ENCODE measurements at places on chromosomes 7 and 10.

GRCh38 chr10:101308051-101308450 is 45.9 kb upstream of the BTRC start:
- no peak for DNase-seq

DNA sequence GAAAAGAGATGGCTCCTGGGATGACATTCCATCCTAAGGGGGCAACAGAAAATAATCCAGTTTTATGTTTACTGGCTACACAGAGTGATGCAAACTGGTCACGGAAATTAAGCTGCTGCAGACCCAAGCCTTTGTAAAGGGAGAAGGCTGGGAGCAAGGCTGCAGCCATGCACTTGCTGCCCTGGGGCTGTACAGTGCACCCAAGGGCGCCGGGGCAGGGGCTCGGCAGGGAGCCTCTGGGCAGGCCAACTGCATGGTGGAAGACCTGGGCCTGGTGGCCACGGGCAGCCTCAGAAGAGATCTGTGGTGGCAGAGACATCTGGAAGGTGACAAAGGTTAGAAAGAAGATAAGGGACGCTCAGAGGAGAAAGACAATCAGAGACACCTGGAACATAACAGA is 113.8 kb downstream of the DLG5 start:
- DNase-seq = no peak

GRCh38 chr10:110360857-110361474 is 56.2 kb upstream of the SMNDC1 start:
- no peak for DNase-seq

GRCh38 chr7:38584443-38585210 is 46.5 kb downstream of the AMPH start:
- DNase-seq = peak; percentile 37

- no peak for DNase-seq
Measured at GRCh38 chr7:133197972-133198544, 54.8 kb upstream of the EXOC4 start.

DNA sequence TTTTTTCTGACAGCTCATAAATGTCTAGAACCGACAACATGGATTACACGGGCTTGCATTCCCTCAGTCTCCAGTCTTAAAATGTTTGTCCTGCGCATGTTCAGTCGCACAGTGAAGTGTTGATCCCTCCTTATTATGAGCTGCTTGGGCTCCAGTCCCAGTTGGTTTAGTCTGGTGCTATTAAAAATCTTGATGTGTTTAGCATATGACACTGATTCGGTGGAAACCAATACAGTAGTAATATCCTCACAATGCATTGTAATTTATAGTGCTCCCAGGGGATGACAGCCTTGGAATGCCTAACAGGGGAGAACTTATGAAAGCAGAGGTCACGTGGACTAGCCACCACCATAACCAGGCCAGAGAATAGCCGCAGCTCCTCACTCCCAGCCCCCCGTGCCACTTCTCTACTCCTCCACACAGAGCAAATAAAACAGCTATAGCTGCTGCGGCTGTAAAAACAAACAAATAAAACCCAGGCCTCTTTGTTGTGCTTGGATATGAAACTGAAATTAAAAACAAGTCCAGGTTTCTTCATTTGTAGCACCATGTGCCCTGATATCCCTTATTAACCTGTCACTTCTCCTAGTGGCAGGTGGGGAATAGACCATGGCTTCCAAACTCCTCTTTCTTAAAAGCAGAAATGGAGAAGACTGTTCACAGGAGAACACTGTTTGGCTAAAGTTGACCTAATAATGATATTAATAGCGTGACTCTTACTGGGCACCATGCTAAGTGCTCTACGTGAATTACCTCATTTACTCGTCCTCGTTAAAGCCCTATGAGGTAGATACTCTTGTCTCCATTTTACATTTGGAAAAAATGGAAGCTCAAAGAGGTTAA is 7.7 kb downstream of the DPCD start:
- DNase-seq = peak; percentile 42

GRCh38 chr7:41298409-41298808 is 404.5 kb downstream of the INHBA start:
- DNase-seq = no peak

DNA sequence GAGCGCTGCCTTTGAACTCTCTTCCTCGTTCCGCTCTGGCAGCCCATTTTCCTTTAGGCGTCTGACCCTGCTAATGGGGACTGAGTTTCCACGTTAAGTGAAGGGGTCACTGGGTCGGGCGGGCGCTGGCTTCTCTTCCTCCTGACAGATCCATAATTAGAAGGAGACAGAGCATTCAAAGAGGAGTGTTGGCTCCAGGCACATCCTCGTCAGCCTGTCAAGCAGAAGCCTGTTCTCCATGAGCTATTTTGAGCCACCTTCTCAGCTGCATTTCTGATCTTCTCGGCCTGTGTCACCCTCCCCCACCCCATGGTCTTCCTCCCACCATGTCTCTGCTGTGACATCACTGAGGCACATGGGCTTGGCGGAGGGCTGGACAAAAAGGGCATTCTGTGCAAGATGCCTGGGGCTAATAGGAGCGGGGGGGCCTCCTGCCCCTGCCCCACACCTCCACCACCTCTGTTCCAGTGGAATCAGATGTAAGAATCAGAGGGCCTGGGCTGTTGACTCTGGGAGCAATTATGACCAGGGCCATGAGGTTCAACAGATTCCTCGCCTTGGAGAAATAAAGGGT is 248.1 kb downstream of the PLXNA4 start:
- no peak for DNase-seq
